ENCODE measurements at places on chromosomes 1 and 21.

GRCh38 chr1:38052750-38053415 lies 6.3 kb upstream of the POU3F1 start:
- peak; percentile 25 for DNase-seq

- DNase-seq = peak; percentile 20
Observed at GRCh38 chr1:23035823-23036452, 16.7 kb downstream of the KDM1A start.

DNA sequence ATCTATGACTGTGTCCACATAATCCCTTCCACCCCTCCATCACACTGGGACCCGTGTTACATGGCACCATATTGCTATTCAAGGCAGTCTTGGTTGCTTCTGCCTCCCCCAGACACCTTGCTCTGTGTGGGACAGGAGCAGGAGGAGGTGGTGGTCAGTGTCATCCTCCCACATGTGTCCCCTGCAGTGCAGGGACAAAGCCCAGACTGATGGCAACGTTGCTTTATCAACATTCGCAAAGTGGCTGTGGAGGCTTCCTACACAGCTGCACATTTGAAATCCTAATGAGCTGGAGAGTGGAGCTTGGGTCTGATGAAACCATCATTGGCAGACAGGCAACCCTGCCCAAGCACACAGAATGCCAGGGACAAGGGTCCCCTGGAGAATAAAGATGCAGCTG lies 26.2 kb downstream of the TRIM67 start:
- peak; percentile 65 for DNase-seq

DNA sequence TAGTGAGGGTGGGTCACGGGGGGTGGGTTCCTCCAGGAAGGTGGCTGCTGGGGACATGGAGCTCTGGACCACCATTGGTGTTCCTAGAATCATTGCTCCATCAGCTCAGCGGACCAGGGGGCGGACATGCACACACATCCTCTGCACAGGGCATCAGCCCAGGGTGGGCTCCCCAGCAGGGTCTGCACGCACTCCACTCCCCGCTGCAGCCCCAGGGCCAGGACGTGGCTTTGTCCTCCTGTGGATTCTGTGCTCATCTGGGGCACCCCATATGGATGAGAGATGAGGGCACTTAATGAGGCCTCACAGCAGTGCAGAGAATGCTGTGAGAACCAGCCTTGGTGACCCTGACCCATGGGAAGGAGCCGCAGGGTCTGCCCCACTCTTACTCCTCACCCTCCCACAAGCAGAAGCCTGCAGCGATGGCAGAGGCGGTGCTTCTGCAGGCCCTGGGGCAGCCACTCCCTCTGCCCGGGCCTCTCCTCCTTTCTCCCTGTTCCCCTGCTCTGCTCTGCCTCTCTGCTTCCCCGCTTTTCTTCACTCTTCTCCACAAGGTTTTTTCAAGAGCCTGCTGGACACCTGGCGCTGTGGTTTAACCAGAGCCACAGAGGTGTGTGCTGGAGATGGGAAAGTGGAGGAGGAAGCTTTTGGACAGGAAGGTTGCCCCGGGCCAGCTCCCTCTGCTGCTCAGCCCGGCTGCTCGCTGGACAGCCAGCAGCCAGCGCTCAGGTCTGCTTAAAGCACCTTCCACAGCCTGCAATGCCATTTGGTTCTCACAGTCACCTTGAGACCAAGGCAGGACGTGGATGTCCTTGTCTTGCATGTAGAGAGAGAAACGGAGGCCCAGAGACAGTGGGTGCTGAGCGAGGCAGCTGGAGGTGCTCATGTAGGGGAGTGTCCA lies 26.3 kb upstream of the PCBP3 start:
- DNase-seq = no peak

DNA sequence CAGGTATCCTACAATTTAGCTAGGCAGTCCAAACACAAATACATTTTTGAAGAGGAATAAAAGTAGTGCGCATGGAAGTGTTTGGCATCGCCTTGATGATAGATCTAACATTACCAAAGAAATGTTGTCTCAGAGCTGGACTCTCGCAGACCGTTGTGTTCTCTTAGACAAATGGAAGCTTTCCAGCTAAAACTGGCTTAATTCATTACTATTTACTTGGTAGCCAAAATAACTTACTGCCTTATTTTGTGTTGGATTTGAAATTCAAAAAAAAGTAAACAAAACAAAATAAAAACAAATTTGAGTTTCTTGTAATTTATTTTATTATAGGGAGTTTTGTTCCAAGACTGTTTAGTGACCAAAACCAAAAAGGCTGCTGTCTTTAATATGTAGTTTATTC lies 51.6 kb downstream of the PDE4B start:
- DNase-seq = no peak
